ENCODE measurements at places on chromosomes 1 and 21.

DNA sequence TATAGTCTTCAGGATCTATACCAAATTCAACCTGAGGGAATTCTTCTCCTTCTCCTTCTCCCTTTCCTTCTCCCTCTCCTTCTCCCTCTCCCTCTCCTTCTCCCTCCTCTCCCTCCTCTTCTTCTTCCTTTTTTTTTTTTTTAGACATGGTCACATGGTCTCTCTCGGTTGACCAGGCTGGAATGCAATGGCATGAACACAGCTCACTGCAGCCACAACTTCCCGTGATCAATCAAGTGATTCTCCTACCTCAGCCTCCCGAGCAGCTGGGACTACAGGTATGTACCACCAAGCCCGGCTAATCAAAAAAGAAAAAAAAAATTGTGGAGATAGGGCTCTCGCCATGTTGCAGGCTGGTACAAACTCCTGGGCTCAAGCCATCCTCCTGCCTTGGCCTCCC, 51.5 kb downstream of the DNAI4 start:
- DNase-seq, result no peak

- peak; percentile 51 for DNase-seq
Observed at GRCh38 chr1:39722495-39722894, 16.2 kb upstream of the PPIE start.

DNA sequence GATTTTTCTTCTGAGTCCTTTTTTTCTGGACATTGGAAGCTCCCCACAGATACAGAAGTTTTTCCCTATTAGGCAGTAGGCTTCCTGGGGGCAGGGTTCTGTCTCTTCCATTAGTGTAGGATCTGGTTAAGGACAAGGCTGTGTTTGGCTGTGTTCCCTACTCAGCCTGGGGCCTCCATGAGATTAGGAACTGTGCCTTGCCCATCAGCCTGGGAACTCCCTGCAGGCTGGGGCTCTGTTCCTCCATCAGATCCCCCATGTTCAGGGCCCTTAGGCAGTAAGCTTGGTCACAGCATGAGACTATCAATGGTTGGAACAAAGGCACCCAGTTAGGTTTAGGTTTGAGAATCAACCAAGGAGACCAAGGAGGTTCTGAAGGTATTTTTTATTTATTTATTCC, 22.7 kb downstream of the NAV1 start:
- no peak for DNase-seq

DNA sequence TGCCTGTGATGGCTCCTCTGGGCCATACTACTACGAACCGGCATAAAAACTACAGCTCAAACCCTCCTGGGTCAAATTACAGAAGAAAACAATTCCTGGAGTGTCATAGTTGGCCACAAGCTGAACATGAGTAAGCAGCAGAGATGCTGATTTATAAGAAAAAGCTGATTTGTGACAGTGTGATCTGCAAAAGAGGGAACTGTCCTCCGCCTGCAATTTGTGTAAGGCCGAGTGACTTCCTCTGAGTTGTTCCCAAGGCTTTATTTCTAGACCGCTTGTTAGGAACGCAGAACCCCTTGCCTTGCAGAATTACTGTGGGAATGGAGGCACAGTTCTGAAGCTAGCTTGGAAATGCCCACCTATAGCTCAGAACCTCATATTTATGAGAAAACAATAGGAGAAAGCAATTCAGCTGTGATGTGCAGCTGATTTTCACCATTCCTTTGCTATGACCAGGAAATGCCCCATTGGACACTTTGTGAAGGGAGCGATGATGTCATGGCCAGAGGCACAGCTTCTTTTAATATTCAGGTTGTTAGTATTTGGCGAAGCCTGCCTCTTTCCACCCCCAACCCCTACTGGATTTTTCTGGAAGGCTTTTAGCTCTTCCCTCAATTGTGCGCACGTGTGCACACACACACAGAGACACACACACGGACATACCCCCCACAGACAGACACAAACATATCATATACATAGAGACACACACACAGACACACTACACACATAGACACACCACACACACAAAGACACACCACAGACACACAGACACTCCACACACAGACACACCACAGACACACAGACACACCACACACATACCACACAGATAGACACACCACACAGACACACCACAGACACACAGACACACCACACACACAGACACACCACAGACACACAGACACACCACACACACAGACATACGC, 47.6 kb downstream of the IER5 start:
- no peak for DNase-seq

GRCh38 chr21:25342816-25343215, 264.5 kb downstream of the MRPL39 start:
- no peak for DNase-seq

GRCh38 chr1:163897412-163898155, 575.8 kb downstream of the NUF2 start:
- no peak for DNase-seq

DNA sequence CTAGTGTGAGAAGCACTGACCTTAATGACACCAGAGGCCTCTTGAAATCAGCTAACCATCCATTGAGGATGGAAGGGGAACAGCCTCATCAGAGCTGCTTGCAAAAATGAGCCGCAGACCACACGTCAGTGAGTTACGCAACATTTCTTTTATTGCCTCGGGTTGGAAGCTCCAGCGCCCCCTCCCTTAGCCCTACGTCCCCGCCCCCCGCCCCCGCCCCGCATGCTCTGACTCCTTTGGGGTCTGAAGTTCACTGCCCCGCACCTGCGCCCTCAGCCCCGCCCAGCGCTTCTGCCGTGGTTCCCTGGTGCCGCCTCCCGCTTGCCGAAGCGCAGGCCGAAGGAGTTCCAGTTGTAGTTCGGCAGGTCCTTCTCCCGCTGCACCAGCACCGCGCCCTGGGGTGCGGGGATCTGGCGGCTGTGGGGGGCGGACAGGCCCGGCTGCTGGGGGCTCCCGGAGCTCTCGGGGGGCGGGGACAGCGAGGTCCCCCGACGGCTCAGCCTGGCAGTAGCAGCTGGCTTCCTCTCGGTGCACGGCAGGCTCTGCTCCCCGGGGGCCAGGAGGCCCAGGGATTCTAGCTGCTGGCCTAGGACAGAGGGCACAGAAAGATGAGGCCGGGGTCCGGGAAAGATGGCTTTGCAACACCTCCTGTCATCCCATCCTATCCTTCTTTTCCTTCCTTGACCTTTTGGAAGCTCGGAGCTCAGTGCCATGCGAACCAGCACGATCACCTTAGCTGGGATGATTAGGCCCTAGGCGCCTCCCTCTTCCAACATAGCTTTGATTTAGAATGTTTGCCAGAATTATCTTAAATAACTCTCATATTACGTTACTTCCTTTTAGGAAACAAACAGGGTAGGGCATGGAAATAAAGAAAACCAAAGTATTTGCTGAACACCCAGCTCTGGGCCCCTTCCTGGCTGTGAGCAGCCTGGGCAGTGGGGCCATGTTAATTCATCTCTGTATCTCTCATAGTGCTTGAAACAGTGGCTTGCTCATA, 5.8 kb downstream of the KISS1 start:
- DNase-seq, result no peak

DNA sequence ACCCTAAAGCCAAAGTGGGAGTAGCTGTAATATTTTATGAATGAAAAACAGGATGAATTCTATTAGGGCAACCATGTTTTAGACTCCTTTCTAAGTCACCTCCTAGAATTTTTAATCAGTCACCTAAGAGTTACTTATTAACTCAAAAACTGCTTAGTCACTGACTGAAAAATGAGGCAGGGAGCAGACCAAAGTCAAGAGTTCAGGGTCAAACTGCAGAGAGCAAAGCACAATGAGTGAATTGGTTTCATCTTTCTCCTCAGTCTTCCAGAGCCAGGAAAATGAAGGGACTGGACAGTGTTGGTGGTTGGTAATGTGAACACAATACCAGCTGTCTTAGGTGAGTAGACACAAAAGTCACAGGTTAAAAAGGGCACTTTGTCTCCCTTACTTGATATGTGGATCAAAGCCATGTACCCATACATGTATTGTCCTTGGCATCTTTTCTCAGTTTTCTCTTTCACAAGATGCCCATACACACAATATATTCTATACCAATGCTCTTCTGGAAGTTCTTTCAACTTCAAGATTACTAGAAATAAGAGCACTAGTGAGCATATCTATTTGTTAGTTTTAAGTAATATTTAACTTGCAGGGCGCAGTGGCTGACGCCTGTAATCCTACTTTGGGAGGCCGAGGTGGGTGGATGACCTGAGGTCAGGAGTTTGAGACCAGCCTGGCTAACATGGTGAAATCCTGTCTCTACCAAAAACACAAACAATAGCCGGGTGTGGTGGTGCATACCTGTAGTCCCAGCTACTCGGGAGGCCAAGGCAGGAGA, 42.2 kb downstream of the ATP1B1 start:
- DNase-seq, result no peak

GRCh38 chr21:40130476-40130875, 263.2 kb downstream of the PCP4 start:
- DNase-seq, result peak; percentile 31

DNA sequence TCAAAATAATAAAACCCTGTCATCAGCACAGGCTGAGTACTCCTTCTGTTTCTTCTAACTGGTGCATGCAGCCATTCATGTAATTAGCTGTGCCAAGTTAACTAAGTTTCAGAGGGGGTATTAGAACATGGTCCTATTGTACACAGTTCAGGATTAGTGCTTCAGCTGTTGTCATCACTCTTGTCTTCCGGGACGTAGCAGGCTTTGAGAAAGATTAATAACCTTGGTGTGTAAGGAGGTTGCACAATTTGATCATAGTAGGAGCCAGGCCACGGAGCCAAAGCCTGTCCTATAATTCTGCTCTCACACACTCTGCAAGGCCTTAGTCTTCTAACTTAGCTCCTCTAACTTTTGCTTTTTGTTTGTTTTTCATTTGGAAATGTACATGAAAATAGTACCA, 44.7 kb downstream of the PTGFRN start:
- no peak for DNase-seq

DNA sequence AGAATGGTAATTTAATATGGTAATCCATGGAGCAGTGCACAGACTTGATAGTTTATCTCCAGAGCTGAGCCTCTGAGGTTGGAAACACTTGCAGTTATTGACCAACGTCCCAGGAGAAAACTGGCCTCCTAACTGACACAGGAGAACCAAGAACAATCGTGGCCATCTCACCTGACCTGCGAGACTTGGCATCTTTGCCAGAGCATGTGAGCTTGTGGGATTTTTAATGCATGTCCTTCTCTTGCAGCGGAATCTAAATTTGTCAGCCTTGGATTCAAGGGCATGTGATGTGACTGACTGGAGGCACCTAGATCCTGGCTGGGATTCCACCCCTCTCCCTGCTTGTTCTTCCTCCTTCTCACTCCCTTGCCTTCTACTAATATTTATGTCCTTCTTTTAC, 27.8 kb upstream of the SLC26A9 start:
- DNase-seq, result no peak

GRCh38 chr21:38712664-38713063, 93.1 kb upstream of the ETS2 start:
- no peak for DNase-seq

DNA sequence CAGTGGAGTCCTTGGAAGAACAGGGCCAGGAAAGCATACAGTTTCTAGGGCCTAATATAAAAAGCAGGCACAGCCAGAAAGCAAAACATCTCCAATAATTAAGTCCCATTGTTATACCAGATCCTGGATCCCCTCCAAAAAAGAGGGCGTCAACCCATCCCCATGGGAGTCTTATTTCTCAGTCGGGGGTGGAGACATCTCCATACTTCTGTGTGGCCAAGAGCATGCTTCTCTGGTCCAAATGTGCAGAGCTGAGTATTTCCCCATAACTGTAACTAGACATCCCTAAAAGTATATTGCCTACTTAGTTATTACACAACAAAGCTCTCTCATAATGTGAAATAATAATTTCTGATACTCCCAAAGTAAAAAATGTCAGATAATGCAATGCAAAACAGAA, 104.2 kb upstream of the SOX13 start:
- no peak for DNase-seq

All from epithelial cell of prostate (primary cell).